ENCODE measurements at places on chromosomes 2 and 18. TPM values are rescaled to one million over a fixed set of nuclear protein-coding genes. Genes with fewer than 3 reads are reported as not detected.

The PXDN gene
- not detected for polyA plus RNA-seq

The DTNA gene
- polyA plus RNA-seq = 0.59 TPM

The CLK1 gene
- 101 TPM for polyA plus RNA-seq

The FAM110C gene
- polyA plus RNA-seq = not detected

- DNase-seq = no peak
Observed at GRCh38 chr2:144830543-144830942, 310.6 kb upstream of the ZEB2 start.

- DNase-seq = no peak
Observed at GRCh38 chr2:70943205-70943871, 7.6 kb downstream of the ATP6V1B1 start.

GRCh38 chr2:11995456-11995855, 249.0 kb downstream of the LPIN1 start:
- no peak for DNase-seq

- DNase-seq = no peak
Observed at GRCh38 chr2:191167766-191168165, 17.0 kb upstream of the STAT4 start.

Measured in CD14-positive monocyte (primary cell).